ENCODE measurements at places on chromosomes 5 and 9.

GRCh38 chr9:33440609-33441008 lies 6.8 kb downstream of the AQP3 start:
- no peak for DNase-seq

DNA sequence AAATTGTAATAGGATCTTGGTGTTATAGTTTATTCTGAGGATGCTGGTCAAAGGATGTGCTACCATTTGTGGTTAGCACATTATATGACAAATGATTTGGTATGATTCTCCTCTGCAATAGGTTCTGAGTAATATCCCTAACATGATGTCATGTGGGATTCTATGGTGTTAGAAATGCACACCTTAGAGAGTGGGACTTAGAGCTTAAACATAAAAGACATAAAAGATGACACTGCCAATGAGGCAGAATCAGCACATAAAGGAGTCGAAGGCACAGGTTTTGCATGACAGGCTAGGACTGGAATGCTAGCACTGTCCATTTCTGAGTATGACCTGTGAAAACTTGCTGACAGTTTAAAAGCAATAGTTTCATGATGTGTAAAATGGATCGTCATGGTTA lies 100.4 kb downstream of the OSTF1 start:
- DNase-seq, result no peak

DNA sequence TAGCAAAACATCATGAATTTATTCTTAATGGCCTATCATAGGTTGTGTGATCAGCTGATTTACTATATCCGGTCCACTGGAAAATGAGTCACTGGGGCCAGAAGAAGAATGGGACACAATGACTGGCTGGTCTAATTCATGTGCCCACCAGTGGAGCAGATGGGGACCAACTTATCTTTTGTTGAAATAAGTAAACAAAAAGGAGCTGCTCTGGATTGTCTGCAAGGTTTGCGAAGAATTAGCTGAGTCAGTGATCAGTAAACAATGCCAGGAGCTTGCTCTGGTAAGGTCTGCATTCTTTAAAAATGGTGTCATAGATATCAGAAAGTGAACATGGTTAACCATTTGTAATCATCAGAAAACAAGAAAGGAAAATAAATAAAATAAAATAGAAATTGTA lies 128.0 kb downstream of the RASEF start:
- no peak for DNase-seq

- DNase-seq, result no peak
Observed at GRCh38 chr9:133950192-133950591, 41.9 kb downstream of the VAV2 start.

DNA sequence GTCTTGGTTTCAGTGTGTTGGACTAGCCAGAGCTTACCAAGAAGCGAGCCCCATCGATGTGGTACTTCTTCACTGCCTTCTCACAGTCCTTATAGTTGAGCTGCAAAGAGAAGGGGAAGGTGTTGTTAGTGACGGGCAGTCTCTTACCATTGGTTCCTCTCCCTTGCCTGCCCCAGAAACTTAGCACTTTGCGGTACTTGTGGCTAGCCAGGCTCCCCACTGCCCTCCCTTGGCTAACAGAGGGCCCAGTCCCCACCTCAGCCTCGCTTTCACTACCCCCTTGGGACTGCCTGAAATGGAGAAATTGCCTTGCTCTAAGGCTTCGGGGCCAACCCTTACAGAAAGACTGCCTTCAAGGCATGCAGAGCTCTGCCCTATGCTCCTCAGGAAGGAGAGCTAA lies 4.3 kb downstream of the LCP2 start:
- peak; percentile 55 for DNase-seq

GRCh38 chr5:102975045-102975444 lies 144.9 kb downstream of the GIN1 start:
- no peak for DNase-seq

GRCh38 chr9:128470560-128470959 lies 14.8 kb downstream of the ODF2 start:
- no peak for DNase-seq

DNA sequence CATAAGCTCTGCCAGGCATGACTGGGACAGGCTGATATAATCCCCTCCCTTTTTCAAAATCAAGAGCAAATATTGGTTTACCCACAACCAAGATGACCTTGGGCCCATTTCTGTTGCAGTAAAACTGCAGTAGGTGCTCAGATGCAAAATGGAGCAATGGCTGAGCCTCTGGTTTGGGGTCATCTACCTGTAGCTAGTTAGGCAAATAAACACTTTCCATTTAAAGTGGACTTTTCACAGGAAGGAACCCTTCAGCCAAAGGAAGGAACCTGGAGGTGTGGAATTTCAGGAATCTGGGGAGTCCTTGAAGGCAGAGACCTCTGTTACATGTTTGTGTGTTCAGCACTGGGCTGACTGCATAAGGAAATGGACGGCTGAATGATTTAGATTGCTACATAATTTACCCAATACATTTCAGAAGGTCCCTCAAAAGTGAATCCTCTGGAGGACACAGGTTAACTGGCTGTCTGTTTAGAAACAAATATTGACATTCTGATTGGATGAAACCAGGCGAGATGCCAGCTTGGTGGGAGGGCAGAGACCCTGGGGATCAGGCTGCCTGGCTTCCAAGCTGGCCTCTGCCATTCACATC lies 170.1 kb upstream of the ZNF618 start:
- DNase-seq, result no peak

GRCh38 chr9:2345013-2345412 lies 276.6 kb upstream of the VLDLR start:
- DNase-seq, result no peak

DNA sequence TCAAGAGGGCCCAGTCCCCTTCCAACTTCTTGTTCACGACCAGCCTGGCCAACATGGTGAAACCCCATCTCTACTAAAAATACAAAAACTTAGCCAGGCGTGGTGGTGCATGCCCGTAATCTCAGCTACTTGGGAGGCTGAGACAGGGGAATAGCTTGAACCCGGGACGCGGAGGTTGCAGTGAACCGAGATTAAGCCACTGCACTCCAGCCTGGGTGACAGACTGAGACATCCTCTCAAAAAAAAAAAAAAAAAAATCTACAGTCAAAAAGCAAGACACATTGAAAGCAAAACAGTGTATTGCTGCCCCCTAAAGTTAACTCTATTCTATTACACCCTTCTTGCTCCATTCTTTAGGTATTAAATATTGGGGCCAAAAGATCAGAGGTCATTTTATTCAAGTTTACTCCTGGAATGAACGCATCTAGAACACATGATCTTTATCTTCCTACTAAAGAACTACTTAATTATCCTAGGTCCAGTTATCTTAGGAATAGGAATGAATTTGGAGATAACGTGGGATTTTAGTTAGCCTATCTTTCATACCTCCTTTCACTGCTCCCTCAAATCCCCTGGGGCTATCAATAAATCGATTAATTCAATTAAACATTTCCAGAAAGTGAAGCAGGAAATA lies 2.4 kb downstream of the ATG12 start:
- DNase-seq, result no peak

GRCh38 chr5:154002511-154003020 lies 36.1 kb downstream of the FAM114A2 start:
- no peak for DNase-seq

DNA sequence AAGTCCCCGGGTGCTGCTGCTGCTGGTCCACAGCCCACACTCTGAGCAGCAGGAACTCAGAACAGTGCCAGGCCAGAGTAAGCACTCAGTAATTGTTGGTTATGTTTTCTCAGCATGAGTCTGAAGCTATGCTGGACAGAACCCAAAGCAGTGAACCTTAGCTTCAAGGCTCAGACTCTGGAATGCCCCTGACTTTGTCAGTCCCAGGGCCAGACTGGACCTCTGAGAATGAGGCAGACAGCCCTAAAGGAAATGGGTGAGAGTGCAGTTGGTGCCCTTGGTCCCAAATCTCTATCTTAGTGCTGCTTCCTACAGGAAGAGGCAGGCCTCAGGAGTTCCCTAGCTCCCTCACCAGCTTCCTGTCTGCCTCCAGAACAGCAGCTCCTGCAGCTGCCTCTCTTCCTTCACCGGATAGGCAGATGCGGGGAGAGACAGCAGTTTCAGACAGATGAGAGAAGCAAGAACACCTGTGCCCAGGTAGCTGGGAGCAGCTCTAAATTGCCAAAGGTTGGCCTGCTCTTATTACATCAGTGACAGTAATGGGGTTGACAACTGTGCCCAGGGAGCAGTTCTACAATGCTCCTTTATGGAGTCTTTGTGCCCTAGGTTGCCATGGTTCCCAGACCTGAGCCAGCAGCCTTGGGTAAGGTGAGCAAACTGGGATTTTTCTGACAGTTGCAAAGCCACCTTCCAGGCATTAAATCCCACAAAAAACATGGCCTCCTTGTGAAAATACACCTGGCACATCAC lies 82.2 kb upstream of the CXCL14 start:
- no peak for DNase-seq

DNA sequence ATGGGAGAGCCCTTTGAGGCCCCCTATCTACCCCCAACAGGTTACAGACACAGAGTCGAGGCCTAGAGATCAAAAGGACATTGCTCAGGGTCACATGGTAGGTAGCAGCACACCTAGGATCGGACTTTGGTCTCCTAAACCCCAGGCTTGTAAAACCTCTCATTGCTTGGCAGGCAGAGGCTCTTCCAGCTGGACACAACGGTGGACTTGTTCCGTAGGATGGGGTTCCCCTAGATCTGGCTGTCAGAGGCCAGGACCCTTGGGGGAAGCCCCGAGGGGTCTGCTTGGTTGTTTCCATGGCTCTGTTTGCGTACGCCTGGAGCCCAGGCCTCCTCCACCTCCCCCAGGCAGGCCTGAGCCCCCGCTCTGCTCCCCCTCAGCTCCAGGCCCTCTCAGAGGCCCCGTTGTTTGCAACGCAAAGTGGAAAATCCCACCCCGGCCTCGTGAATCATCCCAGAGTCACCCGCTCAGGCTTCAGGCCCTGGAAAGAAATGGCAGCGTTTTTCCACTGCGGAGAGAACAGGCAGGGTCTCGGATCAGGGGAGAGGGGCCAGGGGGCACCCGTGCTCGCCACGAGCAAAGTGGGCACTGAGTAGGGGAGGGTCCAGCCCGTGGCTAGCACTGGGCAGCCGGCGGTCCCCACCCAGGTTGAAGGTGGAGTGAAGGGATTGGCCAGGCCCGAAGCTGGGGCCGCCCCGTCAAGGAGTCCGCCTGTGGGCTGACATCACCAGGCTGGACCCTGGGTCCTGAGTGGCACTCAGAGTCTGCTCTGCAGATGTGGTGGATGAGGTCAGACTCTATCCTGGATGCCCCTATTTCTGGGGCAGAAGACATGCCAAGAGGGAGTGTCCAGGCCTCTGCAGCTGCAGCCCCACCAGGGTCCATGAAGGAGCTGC lies 19.8 kb downstream of the COL27A1 start:
- no peak for DNase-seq

DNA sequence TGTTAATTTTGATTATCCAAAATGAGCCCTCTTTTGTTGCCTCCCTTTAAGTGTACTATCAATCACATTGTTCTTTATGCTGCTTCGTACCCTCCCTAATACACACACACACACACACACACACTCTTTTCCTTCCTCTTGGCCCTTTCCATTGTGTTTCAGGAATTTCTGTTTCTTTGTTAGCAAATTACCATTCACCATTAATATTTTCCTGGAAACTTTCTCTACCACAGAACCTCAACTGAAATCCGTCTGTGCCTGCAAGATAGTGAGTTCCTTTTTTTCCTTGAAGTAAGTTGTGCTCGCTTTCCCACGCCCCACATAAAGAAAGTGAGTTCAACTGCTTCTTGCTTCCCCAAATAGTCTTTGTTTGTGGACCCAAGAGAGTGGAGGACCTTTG lies 61.8 kb downstream of the SMIM15 start:
- DNase-seq, result no peak

- DNase-seq, result no peak
Observed at GRCh38 chr5:80559244-80559643, 10.8 kb downstream of the ANKRD34B start.

GRCh38 chr9:35570709-35571504 lies 34.2 kb upstream of the TESK1 start:
- DNase-seq, result no peak

DNA sequence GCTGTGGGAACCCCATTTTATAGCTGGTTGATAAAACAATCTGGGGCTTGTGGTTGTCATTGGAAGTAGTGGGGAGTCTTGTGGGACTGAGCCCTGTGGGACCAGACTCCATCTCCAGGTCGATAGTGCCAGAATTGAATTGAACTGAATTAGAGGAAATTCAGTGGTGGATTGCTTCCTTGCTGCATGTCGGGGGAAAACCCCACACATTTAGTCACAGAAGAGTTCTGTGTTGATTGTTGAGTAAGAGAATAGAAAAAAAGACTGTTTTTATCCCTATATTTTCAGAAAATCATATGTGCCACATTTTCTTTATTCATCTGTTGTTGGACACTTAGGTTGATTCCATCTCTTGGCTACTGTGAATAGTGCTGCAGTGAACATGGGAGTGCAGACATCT lies 209.7 kb downstream of the ARHGEF28 start:
- no peak for DNase-seq

DNA sequence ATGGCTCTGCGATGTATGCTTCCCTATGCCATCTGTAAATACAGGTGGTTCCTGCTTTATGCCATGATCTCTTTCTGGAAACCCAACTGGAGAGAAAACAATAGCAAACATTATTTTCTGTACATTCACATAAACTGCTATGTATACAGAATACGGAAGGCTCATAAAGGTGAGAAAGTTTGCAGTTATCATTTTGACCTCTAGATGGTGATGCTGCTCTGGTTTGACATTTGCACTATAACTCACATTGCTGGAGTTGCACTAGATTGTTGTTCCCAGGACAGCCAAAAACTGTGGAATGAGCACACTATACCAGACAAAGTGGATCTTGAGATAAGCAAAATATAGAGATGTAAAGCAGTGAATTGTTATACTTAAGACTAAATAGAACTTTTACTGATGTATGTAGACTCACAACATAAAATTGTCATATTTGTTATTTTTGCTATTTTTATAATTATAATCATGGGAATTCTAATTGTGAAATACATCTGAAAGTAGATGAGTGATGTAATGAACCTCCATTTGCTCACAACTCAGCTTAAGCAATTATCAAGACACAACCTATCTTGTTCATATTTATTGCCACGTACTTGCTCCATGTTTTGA lies 246.5 kb downstream of the PTPRD start:
- DNase-seq, result no peak

DNA sequence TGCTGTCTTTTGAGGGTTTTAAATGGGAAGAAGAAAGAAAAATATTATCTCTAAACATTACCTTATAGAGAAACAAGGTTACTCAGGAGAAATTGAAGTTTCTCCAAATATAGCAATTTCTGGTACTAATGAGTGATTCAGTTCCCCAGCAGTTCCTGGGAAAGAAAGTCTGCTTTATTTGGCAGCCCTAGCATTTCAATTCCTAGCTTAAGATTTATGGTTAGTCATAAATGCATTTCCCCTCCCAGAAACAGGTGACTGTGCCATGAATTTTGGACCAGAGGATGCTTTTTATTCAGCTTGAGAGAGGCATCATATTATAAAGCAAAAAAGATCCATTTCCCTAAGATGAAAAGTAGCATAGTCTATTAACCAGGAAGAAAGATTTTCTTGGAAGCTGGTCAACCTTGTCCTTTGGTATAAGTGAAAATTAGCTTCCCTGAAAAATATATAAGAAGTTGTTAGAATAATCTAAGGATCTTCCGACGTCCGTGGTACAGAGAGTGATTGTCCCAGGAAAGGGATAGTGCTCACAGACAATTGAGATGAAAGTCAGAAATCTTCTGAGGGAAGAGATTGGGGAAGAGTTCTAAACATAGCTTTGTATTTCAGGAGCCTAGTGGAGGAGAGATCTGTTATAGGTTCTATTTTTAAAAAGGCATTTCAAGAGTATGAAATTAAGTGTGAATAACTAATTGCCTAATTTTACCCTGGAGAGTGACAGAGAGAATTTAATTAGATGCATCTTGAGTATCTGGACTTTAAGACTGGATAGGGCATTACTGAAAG lies 164.9 kb downstream of the ESM1 start:
- no peak for DNase-seq

GRCh38 chr5:127839072-127839471 lies 135.9 kb downstream of the CCDC192 start:
- no peak for DNase-seq

GRCh38 chr5:151214614-151215545 lies 9.0 kb downstream of the CCDC69 start:
- no peak for DNase-seq
